Uterus (tissue), 4 donors: ENCODE measurements at places on chromosomes 5 and 9. TPM values are rescaled to one million over a fixed set of nuclear protein-coding genes. Genes with fewer than 3 reads are reported as not detected.

Gene RAI14
- 264 TPM for total RNA-seq

Gene IL17B
- total RNA-seq: 2.3 TPM

DNA sequence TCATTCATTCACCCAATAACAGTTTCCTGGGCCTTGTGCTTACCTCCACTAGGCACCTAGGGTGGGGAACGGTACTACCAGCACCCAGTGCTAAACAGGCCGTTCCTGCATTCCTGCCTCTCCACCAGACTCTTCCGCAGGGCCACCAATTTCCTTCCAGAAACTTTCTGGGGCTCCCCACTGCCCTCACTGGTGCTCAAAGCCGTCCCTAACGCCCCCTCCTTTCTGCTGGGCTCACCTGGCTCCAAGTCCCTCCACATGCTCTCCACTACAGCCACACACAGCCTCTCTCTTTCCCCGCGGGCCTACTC is 1.4 kb downstream of the PHF19 start:
- no peaks in the 10 kb centered on the region for H3K36me3 ChIP-seq
- no peaks in the 10 kb centered on the region for H3K4me1 ChIP-seq
- no peaks in the 10 kb centered on the region for H3K27me3 ChIP-seq
- no peak for DNase-seq
- peak overlapping the region; percentile 100 for H3K27ac ChIP-seq
- no peak overlapping the region for H3K4me3 ChIP-seq

Gene TNFAIP8
- 18.3 TPM for total RNA-seq

Gene ANKRD34B
- not detected for total RNA-seq

DNA sequence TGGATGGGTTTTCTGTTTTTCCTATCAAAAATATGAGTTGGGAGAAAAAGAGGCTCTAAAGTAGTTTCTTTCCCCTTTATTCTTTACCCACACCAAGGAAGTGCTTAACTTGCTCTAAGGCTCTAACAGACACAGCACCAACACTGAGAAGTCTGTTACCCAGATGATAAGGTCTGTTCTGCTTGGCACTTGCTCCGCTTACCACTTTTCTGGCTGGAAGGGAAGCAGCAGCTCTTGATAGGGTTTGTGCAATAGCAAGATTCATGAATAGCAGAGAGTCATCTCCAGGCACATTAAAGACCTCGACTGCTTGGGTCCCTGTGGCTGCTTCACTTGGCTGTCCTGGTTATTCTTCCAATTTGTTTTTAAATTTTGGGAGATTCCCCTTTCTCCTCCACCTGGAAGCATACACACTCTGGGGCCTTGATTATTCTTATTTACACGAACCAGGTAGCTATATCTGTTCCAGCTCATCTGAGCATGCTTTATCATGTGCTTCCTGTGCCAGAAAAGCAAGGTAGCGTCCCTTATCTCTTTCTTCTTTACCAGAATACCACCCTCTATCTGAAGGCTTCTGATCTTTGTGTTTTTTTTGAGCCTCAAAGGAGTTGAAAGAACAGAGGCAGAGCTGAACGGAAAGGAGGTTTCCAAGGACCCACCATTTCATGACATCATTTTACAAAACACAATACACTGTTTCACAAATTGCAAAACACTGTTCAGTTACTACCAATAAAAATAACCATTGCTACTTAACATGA is 24.8 kb downstream of the PPP3R2 start:
- DNase-seq: no peak
- no peak overlapping the region for H3K27ac ChIP-seq
- no peaks in the 10 kb centered on the region for H3K4me1 ChIP-seq
- no peaks in the 10 kb centered on the region for H3K36me3 ChIP-seq
- no peak overlapping the region for H3K4me3 ChIP-seq

- H3K4me1 ChIP-seq: no peaks in the 10 kb centered on the region
- no peaks in the 10 kb centered on the region for H3K27me3 ChIP-seq
- H3K4me3 ChIP-seq: no peak overlapping the region
- no peaks in the 10 kb centered on the region for H3K36me3 ChIP-seq
Measured at GRCh38 chr5:179427676-179428056, 82.4 kb upstream of the ADAMTS2 start.

- no peak for DNase-seq
- H3K27ac ChIP-seq: no peak overlapping the region
- H3K27me3 ChIP-seq: no peaks in the 10 kb centered on the region
- H3K4me3 ChIP-seq: no peak overlapping the region
- no peaks in the 10 kb centered on the region for H3K36me3 ChIP-seq
Measured at GRCh38 chr5:10023494-10023893, 226.2 kb downstream of the ATPSCKMT start.

Gene SLC23A1
- 5.5 TPM for total RNA-seq

GRCh38 chr5:69138766-69139165 is 28.2 kb upstream of the CCNB1 start:
- H3K36me3 ChIP-seq: no peaks in the 10 kb centered on the region
- no peak overlapping the region for H3K27ac ChIP-seq
- H3K4me1 ChIP-seq: no peaks in the 10 kb centered on the region
- no peak overlapping the region for H3K4me3 ChIP-seq
- no peak for DNase-seq

DNA sequence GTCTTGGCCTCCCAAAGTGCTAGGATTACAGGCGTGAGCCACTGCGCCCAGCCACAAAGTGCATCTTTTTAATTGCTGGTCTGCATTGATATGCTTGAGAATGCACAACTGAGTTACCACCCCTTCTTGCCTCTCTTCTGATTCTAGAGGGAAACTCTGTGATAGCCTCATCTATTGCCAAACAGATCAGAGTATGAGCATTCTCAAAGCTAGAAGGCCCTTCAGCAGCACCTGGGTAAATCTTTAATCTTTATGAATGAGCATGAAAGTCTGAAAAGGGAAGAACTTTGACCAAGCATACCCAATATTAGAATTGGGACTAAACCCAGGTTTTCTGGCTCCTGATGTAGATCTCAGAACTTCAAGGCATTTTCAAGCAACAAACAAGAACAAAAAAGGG is 298.3 kb upstream of the TNC start:
- no peak for DNase-seq
- no peaks in the 10 kb centered on the region for H3K4me1 ChIP-seq
- H3K27me3 ChIP-seq: no peaks in the 10 kb centered on the region
- no peak overlapping the region for H3K4me3 ChIP-seq
- H3K36me3 ChIP-seq: no peaks in the 10 kb centered on the region

Gene FOXE1
- not detected for total RNA-seq

DNA sequence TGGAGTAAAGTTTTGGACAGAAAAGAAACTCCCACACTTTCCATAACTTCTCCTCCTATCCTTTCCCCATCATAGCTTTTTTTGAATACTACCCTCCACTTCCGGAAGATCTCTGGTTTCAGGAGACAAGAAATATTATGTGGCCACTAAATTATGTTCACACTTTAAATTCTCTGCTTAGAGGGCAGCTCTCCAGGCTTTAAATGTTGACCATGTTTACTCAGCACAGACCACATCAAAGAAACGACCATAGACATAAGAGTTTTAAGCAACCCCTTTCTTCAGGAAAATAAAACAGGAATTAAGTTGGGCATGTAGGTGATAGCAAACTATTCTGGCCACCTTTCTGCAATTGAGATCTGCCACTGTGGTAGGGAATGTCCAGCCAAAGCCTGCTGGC is 97.8 kb downstream of the PIK3R1 start:
- no peak for DNase-seq
- no peak overlapping the region for H3K4me3 ChIP-seq
- H3K27me3 ChIP-seq: no peaks in the 10 kb centered on the region
- H3K36me3 ChIP-seq: no peaks in the 10 kb centered on the region
- no peak overlapping the region for H3K27ac ChIP-seq

- no peaks in the 10 kb centered on the region for H3K27me3 ChIP-seq
- DNase-seq: peak; percentile 82
- peaks cover 17% of the 10 kb centered on the region for H3K4me1 ChIP-seq
Measured at GRCh38 chr9:70589571-70590314, 175.3 kb upstream of the KLF9 start.

DNA sequence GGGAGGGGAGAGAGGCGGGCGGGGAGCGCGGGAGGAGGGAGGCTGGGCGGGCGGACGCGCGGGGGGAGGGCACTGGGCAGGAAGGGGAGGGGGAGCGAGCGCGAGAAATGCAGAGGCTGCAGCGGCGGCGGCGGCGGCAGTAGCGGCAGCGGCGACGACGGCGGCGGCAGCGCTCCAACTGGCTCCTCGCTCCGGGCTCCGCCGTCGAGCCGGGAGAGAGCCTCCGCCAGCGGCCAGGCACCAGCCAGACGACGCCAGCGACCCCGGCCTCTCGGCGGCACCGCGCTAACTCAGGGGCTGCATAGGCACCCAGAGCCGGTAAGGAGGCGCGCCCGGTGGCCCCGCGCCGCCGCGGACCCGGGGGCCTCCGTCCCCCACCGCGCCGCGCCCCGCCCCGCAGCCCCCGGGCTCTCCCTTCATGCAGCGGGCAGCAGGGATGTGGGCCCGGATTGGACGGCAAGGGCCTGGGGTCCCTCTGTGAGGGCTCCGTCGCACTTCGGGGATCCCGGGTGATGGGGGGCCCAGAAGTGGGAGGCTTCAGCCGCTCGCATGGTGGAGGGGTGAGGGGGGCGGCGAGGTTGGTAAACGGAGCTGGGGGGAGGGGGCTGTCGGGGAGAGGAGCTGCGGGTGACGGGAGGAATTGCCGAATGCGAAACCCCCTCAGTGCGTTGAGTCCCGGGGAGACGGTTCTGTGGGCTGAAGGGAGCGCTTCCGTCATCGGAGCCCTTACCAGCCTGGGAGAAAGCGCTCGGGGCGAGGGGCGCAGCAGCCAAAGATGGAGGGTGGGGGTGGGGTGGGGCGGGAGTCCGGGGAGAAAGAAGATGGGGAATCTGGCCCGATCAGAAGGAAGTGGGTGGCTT is at the start of gene BASP1:
BASP1 (plus strand) TSS at position 139 of the 860 bp plus-strand sequence. CDS start 57,586 bp downstream, outside the sequence.
- no peaks in the 10 kb centered on the region for H3K4me1 ChIP-seq
- H3K36me3 ChIP-seq: no peaks in the 10 kb centered on the region
- peak within 1 kb of the TSS; percentile 60 for H3K4me3 ChIP-seq
- no peaks in the 10 kb centered on the region for H3K27me3 ChIP-seq
- DNase-seq: peak; percentile 70

DNA sequence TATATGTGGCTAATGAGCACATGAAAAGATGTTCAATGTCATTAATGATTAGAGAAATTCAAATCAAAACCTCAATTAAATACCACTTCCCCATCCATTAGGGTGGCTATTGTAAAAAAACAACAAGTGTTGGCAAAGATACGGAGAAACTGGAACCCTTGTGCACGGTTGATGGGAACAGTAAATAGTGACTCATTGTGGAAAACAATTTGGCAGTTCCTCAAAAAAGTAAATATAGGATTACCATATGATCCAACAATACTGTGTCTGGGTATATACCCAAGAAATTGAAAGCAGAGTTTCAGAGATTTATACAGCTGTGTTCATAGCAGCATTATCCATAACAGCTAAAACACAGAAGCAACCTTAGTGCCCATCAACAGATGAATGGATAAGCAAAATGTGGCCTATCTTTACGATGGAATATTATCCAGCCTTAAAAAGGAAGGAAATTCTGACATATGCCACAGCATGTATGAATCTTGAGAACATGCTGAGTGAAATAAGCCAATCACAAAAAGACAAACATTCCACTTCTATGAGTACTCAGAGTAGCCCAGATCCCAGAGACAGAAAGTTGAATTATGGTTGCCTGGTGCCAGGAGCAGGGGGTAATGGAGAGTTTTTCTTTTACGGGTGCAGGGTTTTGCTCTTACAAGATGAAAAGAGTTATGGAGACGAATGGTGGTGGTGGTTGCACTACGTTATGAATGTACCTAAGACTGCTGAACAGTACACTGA is 41.4 kb upstream of the LRRC14B start:
- DNase-seq: no peak
- H3K4me3 ChIP-seq: no peak overlapping the region
- no peaks in the 10 kb centered on the region for H3K4me1 ChIP-seq
- no peaks in the 10 kb centered on the region for H3K27me3 ChIP-seq

DNA sequence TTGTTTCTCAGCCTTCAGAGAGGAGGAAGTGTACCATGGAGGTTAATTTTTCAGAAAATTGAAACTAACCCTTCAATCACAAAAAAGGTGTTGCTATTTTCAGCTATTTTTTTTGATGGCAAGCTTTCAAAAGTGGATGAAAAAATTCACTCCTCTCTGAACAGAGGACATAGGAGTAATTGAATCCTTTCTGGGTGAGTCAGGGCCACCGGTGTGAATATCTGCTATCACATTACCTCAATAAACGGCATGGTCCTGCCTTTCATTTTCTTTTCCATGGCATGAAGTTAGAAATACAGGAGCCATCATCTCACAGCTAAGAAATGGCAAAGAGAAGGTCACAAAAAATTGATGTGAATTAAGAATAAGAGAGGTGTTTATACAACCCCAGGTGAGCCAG is 90.2 kb upstream of the CCDC112 start:
- H3K4me1 ChIP-seq: no peaks in the 10 kb centered on the region
- no peak overlapping the region for H3K27ac ChIP-seq
- no peaks in the 10 kb centered on the region for H3K27me3 ChIP-seq
- H3K36me3 ChIP-seq: no peaks in the 10 kb centered on the region

GRCh38 chr5:36801523-36801922 is 75.0 kb upstream of the NIPBL start:
- H3K4me3 ChIP-seq: no peak overlapping the region
- H3K27me3 ChIP-seq: no peaks in the 10 kb centered on the region
- H3K27ac ChIP-seq: no peak overlapping the region
- no peaks in the 10 kb centered on the region for H3K36me3 ChIP-seq
- no peaks in the 10 kb centered on the region for H3K4me1 ChIP-seq

GRCh38 chr9:11338130-11338529 is 725.3 kb upstream of the PTPRD start:
- H3K4me1 ChIP-seq: no peaks in the 10 kb centered on the region
- no peak overlapping the region for H3K27ac ChIP-seq
- no peak overlapping the region for H3K4me3 ChIP-seq
